Left colon (tissue), 2 donors: ENCODE measurements at places on chromosomes 6 and 20. TPM values are rescaled to one million over a fixed set of nuclear protein-coding genes. Genes with fewer than 3 reads are reported as not detected.

Gene HRH3
- total RNA-seq = not detected

Gene HLA-DRB5
- total RNA-seq = 15.6 TPM

- no peak for DNase-seq
Measured at GRCh38 chr6:53546281-53546680, 1.4 kb upstream of the GCLC start.

DNA sequence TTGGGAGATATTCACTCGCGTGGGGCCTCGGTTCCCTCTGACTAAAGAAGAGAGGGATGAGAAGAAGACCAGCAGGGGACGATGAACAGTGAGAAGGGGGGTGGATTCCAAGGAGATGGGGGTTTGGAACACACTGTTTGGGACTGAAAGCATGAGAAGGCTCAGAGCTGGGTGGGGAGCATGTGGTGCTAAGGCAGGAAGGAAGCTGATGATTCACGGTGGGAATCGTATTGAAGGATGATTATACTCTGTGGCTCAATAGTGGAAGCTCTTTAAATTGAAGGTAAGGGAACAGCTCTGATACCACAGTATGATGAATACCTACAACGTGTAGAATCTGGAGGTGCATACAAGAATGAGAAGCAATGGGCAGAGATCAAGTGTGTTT, 117.5 kb upstream of the KCNK16 start:
- no peak for DNase-seq

DNA sequence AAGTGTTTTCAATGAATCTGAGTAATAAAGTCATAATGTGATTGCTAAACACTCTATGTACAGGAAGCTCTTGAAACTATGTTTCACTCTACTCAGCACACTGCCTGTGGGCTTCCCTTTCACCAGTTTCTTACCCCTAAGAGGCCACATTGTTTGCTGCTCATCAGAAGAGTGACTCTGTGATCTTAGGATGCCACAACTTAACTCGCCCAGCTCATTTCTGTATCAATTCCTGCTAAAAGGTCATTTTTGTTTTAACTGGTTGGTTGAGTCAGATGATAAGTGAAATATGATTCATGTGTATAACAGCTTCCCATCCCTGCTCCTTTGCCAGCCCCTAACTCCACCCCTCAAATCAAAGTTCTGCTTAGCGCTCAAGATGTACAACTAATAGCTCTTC, 9.8 kb upstream of the NDUFAF4 start:
- DNase-seq = no peak

GRCh38 chr6:116705917-116706316, 24.9 kb downstream of the KPNA5 start:
- no peak for DNase-seq

GRCh38 chr6:84280030-84280429, 52.6 kb upstream of the CEP162 start:
- DNase-seq = no peak

DNA sequence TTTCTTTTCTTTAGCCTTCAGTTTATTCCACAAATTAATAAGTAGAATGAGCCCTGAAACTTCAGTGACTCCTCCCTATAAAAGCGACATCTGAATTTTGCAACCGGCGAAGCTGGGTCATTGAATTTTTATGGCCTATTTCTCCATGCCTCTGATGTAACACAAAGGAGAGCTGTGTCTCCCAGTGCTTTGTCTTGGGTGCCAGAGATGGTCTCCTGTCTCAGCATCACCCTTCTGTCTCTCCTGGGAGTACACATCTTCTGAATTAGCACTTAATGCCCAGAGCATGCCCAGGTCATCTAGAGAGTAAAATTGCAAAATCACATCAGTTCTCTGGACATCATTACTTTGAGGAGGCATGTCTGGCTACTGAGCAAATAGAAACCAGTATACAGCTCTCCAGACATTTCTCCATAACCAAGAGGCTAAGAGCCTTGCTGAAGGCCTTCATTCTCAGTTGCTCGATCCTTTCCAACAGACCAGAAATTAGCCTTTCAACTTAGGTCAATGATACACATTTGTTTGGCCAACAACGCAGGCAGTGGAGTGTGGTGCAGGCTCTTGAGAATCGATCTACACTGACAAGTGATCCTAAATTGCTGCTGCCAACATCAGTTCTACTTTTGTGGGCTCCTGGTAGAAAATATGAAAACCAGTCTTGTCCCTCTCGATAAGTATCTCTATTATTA, 176.0 kb upstream of the FOXQ1 start:
- DNase-seq = no peak

DNA sequence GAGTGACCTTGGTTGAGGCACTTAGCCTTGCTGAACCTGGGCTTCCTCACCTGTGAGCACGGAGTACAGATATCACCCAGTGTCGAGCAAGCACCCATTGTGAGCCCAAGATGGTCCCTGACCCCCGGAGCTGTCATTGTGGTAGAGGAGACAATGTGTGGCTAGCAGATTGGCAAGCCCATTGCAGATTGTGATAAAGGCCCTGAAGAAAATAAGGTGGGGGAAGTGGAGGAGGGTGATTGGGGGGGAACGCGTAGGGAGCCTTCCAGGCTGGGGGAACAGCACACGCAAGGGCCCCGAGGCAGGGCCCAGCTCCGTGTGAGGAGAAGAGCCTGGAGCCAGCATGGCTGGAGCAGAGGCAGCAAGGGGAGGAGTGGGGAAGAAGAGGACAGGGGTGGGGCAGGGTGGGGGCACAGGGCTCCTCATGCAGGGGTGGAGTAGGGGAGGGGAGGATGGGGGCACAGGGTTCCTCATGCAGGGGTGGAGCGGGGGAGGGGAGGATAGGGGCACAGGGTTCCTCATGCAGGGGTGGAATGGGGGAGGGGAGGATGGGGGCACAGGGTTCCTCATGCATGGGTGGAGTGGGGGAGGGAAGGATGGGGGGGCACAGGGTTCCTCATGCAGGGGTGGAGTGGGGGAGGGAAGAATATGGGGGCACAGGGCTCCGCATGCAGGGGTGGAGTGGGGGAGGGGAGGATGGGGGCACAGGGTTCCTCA, 7.0 kb downstream of the CEBPB start:
- DNase-seq = no peak

GRCh38 chr6:19004176-19004575, 617.0 kb downstream of the RNF144B start:
- DNase-seq = no peak
